H1 (cell line): ENCODE measurements at places on chromosomes 7 and 10.

DNA sequence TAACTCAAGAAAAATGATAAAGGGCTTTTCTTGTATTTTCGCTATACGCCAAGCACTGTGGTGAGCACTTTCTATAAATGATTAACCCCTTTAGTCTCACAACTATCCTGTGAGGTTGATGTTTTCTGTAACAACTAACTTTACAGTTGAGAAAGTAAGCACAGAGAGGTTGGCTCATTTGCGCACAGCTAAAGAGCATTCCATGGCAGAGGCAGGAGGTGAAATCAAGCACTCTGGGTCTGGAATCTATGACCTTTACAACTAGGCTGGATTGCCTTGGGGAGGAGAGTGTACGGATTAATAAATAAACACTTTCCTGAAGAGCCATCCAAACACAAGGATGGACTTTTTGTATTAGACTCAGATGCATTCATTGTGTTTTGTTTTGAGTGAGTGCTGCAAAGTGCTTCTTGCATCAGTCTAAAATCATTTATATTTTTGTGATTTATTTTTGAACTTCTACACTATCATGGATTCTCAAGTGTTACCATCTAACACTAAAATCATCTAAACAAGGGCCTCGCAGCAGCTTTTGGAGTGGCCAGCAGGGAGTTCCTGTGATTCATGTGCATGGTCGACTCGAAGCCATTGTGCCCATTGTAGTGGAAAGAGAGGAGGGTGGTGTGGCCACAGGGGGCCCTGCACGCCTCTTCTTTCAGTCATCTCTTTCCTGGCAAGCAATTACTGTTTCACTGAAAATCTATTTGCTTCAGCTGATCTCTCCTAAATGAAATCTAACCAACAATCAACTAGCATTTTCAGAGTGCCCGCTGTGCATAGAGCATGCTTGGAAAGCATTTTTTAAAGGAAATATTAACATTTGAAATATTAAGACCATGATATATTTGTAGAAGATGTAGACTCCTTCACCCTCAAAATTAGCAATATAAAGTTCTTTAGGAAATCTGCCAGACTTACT, 633.4 kb upstream of the COBL start:
- peak; percentile 91 for DNase-seq

DNA sequence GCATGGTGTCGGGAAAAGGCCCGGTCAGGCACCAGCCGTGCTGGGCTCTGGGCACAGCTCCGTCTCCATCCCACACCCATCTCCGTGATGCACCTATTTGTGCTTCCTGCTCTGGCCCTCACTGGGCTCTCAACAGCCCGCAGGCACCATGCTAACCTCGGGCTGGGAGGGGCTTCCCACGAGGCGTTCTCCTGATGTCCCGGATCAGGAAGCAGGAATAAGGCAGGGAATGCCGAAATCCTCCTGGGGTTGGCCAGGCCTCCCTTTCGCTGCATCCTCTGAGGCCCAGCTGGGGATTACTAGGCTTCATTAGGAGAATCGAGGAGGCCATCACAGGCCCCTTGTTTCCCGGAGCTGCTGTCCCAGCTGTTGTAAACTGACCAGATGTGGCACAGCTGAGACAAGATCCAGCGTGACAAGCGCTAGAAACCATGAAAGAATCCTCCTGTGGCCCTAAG, 72.0 kb downstream of the FAM53B start:
- no peak for DNase-seq

- DNase-seq, result no peak
Measured at GRCh38 chr10:6564367-6564766, 15.7 kb downstream of the PRKCQ start.

DNA sequence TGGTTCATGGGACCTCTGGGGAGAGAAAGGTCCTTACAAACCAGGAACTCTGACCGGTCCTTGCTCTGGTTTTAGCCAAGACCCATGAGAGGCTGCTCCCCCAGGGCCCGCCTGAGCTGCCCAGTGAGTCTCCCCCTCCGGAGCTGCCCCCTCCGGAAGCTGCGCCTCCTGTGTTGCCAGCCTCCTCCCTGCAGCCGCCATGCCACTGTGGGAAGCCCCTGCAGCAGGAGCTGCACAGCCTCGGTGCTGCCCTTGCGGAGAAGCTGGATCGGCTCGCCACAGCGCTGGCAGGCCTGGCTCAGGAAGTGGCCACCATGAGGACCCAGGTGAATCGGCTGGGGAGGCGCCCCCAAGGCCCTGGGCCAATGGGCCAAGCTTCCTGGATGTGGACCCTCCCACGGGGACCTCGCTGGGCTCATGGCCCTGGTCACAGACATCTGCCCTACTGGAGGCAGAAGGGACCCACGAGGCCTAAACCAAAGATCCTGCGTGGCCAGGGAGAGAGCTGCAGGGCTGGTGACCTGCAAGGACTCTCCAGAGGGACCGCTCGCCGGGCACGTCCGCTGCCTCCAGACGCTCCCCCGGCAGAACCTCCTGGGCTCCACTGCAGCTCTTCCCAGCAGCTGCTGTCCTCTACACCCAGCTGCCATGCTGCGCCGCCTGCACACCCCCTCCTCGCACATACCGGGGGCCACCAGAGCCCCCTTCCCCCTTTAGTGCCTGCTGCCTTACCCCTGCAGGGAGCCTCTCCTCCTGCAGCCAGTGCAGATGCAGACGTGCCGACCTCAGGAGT, 40.1 kb downstream of the ZNF467 start:
- no peak for DNase-seq

- DNase-seq, result peak; percentile 27
Measured at GRCh38 chr10:78328592-78329404, 295.1 kb downstream of the RPS24 start.

DNA sequence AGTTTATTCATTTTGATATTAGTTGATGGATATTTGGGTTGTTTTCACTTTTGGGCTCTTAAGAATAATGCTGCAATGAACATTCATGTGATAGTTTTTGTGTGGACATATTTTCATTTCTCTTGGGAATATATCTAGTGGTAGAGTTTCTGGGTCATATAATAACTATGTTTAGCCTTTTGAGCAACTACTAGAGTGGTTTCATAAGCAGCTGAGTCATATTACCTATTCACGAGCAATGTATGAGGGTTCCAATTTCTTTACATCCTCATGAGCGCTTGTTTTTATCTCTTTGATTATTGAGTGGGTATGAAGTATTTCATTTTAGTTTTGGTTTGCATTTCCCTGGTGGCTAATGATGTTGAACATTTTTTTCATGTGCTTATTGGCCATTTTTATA, 182.6 kb downstream of the PON1 start:
- no peak for DNase-seq

DNA sequence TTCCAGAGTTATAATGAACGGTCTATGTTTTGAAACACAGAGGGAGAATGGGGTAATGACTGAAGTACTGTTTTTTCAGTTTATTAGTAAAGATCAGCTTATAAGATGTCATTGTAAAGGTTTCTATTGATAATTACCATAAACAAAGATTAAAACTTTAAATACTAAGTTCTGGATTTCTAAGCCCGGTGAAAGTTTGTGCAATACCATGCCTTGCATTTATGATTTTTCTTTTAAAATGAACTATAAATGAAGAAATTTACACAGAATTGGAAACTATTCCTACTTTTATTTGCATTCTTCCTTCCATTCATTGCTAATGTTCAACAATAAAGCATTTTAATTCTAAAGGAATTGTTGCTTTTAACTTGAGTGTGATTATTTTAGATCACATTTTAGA, 4.9 kb downstream of the MEOX2 start:
- DNase-seq, result no peak

- DNase-seq, result no peak
Measured at GRCh38 chr7:116041615-116042014, 11.1 kb upstream of the TFEC start.

- no peak for DNase-seq
Measured at GRCh38 chr10:13820964-13821337, 234.2 kb downstream of the PRPF18 start.

- no peak for DNase-seq
Measured at GRCh38 chr7:77571801-77572200, 34.7 kb downstream of the PTPN12 start.

- no peak for DNase-seq
Measured at GRCh38 chr10:71964743-71965515, 734 bp downstream of the CHST3 start.

DNA sequence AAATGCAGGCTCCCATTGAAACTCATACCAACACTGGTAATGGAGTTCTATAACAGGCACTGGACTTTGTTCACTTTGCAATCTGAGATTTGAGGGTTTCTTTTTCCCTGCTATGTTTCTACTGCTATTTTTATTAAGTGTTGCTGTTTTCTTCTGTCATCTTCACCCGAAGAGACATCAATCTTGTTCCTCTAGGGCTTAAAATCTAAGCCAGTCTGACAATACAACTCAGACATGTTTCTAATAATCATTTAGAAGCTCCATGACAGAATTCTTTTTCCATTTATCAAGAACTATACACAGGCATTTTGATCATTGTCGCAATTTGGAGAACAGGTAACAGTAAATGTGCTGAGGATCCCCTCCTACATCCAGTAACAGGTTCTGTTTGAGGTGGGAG, 98.5 kb upstream of the GNAI1 start:
- no peak for DNase-seq

- no peak for DNase-seq
Measured at GRCh38 chr7:53205006-53205405, 169.6 kb downstream of the POM121L12 start.

DNA sequence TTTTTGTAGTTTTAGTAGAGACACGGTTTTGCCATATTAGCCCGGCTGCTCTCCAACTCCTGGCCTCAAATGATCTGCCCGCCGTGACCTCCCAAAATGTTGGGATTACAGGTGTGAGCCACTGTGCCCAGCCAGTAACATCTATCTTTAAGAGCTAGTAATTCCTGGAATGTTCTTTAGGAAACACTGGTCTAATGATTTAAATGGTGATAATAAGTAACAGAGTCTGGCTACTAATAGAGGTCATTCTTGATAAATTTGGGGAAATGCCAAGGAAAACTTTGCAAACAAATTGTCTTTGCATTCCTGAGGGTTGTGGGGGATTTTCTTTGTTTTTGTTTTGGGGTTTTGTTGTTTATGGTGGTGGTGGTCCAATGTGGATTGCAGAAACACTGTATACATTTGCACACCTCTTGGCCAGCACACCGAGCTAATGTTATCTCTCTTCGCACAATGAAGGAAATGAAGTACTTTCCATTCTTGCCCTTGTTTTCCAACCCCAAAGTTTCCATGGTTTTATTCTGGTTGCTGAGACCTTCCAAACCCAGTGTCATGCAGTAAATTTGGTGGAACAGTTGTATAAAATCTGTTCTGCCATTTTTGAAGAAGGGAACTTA, 51.3 kb upstream of the WIPF3 start:
- no peak for DNase-seq

DNA sequence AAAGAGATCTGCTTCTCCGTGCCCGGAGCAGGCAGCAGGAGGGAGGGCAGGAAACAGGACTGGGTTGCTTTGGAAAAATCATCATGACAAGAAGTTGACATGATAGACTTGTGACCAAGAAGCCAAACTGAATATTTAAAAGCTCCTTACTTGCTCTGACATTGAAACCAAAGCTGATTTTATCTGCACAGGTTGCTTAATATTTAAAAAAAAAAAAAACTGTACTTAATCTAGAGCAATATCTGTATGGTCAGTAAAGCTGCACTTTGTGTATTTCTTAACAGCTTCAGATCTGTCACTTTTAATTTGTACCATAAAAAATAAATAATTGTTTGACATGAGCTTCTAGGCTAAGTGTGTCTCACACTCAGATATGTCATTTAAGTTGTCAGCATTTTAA, 97.9 kb upstream of the YAE1 start:
- no peak for DNase-seq

DNA sequence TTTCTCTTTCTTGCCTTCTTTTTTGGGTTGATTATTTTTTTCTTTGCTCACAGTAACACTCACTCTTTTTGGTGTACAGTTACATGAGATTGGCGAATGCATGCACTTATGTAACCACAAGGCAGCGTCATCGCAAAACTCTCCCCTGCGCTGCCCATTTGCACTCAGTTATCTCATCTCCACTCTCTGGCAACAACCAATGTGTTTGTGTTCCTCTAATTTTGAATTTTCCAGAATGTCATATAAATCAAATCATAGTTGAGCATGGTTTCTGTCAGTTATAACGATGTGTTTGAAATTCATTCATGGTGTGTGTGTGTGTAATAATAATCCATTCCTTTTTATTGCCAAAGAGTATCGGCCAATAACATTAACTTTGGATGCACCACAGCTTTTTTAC, 23.0 kb upstream of the IGFBP3 start:
- DNase-seq, result no peak

DNA sequence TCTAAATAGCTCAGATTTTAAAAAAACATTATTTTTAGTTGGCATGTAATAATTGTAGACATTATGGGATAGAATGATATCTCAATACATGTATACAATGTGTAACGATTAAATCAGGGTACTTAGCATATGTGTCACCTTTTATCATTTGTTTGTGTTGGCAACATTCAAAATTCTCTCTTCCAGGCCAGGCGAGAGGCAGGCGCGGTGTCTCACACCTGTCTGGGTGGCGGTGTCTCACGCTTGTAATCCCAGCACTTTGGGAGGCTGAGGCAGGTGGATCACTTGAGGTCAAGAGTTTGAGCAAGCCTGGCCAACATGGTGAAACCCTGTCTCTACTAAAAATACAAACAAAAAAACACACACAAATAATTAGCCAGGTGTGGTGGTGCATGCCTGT, 151.7 kb downstream of the RTKN2 start:
- DNase-seq, result no peak
